Camera-type eye (tissue), 1 donor: ENCODE measurements at places on chromosomes 12 and 14. TPM values are rescaled to one million over a fixed set of nuclear protein-coding genes. Genes with fewer than 3 reads are reported as not detected.

Gene PAH
- total RNA-seq, result 1.3 TPM

Gene B4GALNT1
- total RNA-seq, result 9.6 TPM

Gene SERPINA12
- 0.22 TPM for total RNA-seq

Gene SLC17A8
- total RNA-seq, result 3.6 TPM

Gene REM2
- 2.0 TPM for total RNA-seq

Gene LRRC43
- total RNA-seq, result 1.6 TPM

Gene NKX2-1
- not detected for total RNA-seq

Gene RDH12
- total RNA-seq, result 2.6 TPM

Gene ARMH4
- 44.6 TPM for total RNA-seq

Gene SLC7A8
- 36.9 TPM for total RNA-seq

Gene GLIPR1L1
- total RNA-seq, result not detected

Gene ABHD12B
- 10.2 TPM for total RNA-seq

Gene ANKRD33
- total RNA-seq, result 4.2 TPM

Gene C14orf180
- total RNA-seq, result 0.49 TPM

Gene SLC5A8
- 1.9 TPM for total RNA-seq

Gene PPP1R1A
- 8.8 TPM for total RNA-seq

Gene TAS2R43
- 27.2 TPM for total RNA-seq

Gene TPH2
- not detected for total RNA-seq

Gene OTX2
- 538 TPM for total RNA-seq

Gene NYNRIN
- total RNA-seq, result 47.5 TPM

Gene NCKAP5L
- 22.6 TPM for total RNA-seq

Gene DBX2
- 0.22 TPM for total RNA-seq

Gene EEF1AKMT3
- total RNA-seq, result 12.2 TPM

Gene LRTM2
- 3.8 TPM for total RNA-seq

Gene GZMB
- not detected for total RNA-seq

Gene GRIN2B
- total RNA-seq, result 8.7 TPM

Gene KLHDC1
- 14.6 TPM for total RNA-seq

Gene FAM186B
- 0.44 TPM for total RNA-seq
